ENCODE measurements at places on chromosomes 11 and 22.
A peak's percentile ranks its signal among the peaks of the same experiment; 100 is the strongest.

- peak; percentile 57 for DNase-seq
Observed at GRCh38 chr11:32006799-32007388, 84.0 kb upstream of the RCN1 start.

- DNase-seq = no peak
Observed at GRCh38 chr11:60338053-60338452, 11.0 kb downstream of the MS4A6E start.

GRCh38 chr11:32705309-32706033 lies 89.0 kb downstream of the CCDC73 start:
- no peak for DNase-seq

DNA sequence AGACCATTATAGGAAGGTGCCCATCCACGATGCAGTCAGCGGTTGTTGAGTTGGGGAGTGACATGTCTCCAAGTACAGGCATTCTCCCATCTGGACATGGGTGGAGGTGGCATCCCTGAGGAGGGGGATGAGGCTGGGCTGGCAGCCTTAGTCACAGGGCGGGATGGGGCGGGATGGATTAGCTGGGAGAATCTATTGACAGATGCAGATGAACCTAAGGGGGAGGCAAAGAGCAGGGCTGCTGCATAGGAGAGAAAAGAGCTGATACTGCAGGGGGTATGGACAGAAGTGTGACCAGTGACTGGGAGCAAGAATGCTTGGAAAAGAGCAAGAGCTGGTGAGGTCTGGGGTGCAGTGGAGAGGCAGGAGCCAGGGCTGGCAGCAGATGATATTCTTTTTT lies 42.7 kb downstream of the SCN3B start:
- DNase-seq = no peak

DNA sequence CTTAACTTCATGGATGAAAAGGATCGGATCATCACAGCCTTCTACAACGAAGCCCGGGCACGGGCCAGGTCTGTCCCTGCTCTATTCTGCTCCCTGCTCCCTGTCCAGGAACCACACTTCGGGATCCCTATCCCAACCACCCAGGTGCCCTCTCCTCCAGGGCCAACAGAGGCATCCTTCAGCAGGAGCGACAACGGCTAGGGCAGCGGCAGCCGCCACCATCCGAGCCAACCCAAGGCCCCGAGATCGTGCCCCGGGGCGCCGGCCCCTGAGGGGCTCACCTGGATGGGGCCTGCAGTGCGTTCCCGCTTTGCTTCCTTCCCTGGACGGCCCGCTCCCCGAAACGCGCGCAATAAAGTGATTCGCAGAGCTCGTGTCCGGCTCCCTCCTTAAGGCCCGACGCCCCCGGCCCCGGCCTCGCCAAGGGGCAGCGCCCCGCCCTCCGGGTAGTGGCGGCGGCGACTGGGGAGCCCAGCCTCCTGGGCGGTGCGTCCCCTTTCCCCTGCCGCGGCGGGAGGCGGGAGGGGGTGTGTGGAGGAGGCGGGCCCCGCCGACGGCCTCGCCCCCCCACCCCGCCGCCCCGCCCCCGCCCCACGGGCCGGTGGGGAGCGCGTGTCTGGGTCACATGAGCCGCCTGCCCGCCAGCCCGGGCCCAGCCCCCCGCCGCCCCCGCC lies at the start of gene VEGFB:
TSS of gene VEGFB (plus strand) at position 672 of the 674 bp plus-strand sequence. CDS start 250 bp downstream, outside the sequence.
- DNase-seq = no peak

All from AML-193 (cell line).